ENCODE measurements at places on chromosomes 4 and X.
A peak's percentile ranks its signal among the peaks of the same experiment; 100 is the strongest.

DNA sequence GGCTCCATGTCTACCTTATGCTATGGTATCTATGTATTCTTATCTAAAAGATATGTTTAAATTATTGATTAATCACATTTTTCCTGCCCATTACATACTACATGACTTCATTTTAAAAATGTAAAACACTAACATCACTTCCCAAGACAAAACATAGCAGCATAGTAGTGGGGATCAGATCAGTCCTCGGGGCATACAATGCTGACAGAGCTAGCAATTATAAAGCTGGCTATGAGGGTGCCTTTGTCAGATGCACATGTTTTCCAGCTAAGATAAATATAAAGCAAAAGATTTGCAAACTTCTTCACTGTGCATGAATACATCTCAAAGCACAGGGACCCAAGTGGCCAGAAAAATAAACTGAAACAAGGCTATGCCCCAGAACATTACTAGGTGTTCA is 549.8 kb upstream of the INTU start:
- no peak for DNase-seq

DNA sequence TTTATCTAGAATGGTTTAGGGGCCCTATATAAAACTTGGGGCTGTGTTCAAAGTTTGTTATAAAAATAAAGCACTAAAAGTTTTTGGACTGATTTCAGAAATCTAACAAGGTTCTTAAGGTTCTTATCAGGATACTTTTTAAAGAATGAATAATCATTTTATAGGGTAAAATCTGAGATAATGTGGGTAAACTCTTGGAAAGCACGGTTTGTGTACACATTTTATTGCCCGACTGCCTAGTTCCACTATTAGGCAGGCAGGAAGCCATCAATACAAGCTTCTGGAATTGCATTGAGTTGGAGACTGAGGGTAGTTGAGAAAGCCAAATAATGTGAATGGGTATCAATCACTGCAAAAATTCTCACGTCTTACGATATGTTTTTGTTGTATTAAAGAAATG is 331.0 kb upstream of the PITX2 start:
- DNase-seq: no peak

GRCh38 chr4:80336582-80336981 is 1.1 kb downstream of the CFAP299 start:
- DNase-seq: peak; percentile 14

DNA sequence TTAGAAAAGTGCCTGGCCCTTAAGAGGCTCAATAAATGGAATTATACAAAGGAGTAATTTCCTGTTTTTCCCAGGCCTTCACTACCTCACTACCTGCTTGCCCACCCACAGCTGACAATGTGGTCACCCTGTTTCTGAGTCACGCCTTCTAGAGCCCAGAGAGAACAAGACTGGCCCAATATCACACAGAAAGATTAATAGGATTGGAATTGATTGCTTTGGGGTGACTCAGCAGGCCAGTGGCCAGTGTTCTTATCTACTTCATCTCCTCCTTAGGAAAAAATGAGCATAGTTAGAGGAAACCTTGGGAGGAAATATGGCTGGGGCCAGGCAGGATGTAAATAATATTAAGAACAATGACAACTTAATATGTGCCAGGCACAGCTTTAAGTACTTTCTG is 4.5 kb upstream of the FGF16 start:
- peak; percentile 63 for DNase-seq

All from AG08395 (cell line).